ENCODE measurements at places on chromosomes 4 and X.

DNA sequence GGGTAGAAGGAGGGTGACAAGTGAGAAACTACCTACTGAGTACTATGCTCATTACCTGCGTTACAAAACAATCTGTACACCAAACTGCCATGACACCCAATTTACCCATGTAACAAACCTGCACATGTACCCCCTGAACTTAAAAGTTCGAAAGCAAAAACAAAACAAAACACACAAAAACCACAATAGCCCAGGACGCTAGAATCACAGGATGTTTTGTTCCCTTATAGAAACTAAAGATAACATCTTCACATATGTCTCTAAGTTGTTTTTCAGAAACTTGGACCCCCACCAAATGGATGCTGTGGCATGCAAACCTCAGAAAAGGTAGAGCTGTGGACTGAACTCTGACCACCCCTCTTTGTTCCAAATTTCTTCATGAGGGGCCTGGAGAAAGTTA, 25.2 kb upstream of the PNMA5 start:
- DNase-seq = no peak

GRCh38 chr4:15254236-15254880, 173.5 kb upstream of the C1QTNF7 start:
- no peak for DNase-seq

- no peak for DNase-seq
Measured at GRCh38 chr4:181479141-181479540, 764.1 kb upstream of the TENM3 start.

DNA sequence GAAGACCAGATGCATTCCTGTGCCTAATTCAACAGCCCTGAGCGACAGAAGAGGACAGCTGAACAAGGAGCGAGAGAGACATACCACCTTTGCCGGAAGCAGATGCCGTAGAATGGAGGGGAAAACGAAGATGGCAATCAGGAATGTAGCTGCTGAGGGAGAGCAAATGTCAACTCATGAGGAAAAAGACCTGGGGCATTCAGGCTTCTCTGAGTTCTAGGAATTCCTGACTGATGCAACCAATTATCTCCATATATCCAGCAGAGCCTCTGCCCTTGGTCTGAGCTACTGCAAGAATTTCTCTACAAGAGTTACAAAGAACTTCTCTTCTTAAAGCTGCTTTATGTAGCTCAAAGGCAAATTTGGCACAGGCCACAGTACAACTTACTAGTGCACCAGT, 40.5 kb upstream of the INPP4B start:
- DNase-seq = peak; percentile 78

DNA sequence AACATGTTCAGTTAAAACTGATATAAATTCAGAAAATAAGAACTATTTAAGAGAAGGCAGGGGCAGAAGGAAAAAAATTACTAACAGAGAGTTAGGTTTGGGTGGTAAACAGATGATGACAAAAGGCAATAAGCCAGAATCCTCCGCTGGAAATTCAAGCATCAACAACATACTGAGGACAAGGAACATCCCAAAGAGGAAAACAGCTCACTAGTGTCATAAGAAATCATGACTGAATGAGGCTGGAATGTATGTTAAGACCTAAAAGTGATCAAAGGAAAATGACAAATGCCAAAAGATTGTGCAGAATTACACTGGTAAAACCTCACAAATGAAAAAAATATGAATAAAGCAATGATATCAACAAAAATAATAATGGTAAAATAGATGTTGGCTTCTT, 88.4 kb downstream of the WDFY3 start:
- DNase-seq = peak; percentile 74

- peak; percentile 80 for DNase-seq
Measured at GRCh38 chrX:102863735-102864134, 73.3 kb upstream of the RAB40AL start.
